Fibroblast of pulmonary artery (primary cell): ENCODE measurements at places on chromosomes 3 and 15.

- DNase-seq, result no peak
Observed at GRCh38 chr3:161640181-161640580, 143.6 kb downstream of the OTOL1 start.

DNA sequence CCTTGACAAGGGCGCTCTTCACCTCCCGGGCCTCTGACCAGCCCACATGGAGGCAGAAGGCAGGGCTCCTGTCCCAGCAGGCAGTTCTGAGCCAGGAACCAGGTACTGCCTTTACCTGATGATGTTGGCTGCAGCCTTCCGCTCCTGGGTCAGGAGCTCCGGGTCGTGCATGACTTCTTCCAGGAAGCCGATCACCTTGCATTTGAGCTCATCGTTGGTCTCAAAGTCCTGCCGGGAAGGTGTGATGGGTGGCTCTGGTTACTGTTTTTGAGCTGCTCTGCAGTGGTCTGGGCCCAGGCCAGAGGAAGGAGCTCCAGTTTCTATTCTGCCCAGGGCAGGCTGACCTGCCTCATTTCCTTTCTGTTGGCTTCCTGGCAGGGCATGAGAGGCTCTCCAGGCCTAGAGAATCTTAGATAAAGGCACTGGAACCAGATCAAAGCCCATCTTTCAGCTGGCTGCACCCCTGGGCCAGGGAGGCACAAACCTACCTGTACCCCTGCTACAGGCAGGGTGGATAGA is 53.2 kb upstream of the CTSH start:
- DNase-seq, result no peak

DNA sequence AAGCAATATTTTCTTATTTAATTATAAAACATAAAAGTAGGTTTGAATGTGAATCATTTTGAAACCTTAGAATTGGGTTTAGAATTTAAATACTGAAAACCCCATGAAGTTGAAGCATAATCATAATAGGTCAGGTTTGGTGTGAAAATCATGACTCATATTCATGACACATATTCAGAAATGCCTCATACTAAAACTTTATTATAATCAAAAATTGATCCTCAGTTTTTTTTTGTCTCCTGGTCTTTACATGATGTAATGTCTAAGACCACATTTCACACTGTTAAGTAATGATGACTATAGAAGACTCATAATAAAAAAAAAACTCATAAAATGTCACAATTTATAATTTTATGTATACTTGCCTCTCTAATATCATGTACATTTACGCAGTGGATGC is 190.4 kb downstream of the FOXP1 start:
- DNase-seq, result no peak

DNA sequence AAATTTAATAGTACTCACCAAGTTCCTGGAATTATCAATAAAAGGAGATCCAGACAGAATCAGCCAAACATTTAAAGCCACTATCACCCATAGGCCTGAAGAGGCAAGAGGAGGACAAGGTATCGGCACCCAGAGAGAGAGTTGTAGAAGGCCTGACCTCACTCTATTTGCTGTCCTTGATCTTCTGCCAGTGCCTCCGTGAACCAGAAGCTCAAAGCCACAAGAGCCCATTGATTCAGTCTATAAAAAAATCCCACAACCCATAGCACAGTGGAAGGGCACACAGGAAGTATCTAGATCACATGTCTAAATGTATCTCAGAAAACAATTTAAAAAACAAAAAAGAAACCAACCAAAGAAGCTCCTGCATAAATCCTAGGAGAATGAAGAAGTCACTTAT is 68.6 kb upstream of the FAM174B start:
- DNase-seq, result no peak

DNA sequence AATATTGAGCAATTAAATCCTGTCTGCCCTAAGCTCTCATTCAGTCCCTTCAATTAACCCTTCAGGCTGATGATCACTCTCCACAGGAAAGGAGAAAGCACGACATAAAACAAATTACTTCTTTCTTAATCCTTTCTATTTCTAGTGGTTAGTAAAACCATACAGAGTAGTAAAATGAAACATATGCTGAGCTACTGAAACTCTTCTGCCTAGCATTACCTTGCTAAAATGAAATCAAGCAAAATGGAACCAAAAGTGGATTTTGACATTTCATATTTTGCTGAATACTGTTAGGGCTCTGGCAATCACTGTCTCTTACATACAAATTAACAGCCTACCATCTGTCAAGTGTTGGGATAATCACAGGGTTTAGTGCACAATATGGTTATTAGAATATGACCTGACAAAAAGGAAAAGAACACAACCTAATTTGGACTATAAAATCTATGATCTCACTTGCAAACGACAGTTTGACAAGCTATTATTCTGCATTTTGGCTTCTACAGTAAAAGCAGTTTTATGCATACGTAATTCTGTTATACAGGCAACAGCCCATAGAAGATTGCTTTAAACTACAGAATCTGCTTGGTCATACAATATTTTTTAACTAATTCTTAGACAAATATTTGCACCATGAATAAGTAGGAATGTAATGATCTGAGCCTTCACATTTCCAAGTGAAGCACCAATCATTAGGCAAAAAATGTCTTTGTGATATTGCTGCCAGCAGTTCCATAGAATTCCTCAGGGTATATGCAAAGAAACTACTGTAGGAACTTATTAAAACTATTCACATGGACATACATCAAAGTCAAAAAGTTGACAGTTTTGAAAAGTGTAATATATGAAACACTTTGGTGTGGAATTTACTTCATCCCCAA is 105.0 kb downstream of the FHIT start:
- no peak for DNase-seq

- no peak for DNase-seq
Observed at GRCh38 chr3:75180235-75180944, 483.7 kb upstream of the FRG2C start.

- no peak for DNase-seq
Observed at GRCh38 chr3:59553076-59553475, 503.3 kb upstream of the CFAP20DC start.

GRCh38 chr3:184255291-184256039 is 5.9 kb downstream of the CAMK2N2 start:
- no peak for DNase-seq
